ENCODE measurements at places on chromosomes 6 and 20.

GRCh38 chr6:83114164-83114563 lies 46.7 kb downstream of the DOP1A start:
- DNase-seq = no peak

GRCh38 chr6:145866456-145867396 lies 52.1 kb upstream of the FBXO30 start:
- no peak for DNase-seq

GRCh38 chr6:158506601-158507000 lies 53.3 kb upstream of the TMEM181 start:
- DNase-seq = no peak

DNA sequence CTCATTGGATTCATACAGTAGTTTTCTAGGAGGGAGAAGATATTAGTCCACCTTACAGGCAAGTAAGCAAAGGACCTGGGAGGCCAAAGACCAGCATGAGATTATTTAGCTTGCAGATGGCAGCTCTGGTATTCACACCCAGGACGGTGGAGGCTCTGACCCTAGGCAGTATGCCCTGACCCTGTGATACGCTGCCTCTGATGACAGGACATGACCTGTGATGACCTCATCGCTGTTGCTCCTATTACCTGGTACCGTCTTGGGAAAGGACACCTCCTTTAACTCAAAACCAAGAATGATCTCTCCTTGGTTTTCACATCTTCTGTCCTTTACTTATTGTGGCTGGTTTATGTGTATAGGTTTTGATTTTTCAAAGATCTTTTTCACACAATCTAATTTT lies 298.6 kb downstream of the CLIC5 start:
- no peak for DNase-seq
